ENCODE measurements at places on chromosomes 6 and 20.

DNA sequence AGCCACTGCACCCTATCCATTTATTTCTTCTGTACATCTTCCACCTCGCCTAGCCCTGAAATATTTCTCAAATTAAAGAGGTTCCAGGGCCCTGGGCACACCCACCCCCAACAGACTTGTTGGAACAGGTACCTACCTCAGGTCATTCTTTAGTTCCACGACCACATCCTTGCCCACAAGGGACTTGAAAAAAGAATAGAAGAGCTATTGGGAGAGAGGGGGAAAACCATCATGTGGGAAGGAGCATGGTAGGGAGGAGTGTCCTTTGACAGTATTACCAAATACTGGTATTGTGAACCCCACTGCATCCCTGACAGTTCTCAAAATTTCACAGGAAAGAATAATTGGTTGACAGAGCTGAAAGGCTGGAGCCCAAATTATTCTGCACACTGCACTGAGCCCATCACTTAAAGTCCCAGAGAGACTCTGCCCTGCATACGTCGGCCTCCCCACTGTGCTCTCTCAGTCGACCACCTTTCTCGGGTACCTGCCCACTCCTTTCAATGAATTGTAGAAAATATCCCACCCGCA is 762 bp downstream of the LSM2 start:
- DNase-seq = no peak

GRCh38 chr6:169788809-169789145 is 37.4 kb downstream of the ERMARD start:
- DNase-seq = no peak

- DNase-seq = no peak
These were observed 21.7 kb downstream of the TGM6 start for GRCh38 chr20:2402271-2402980.

- DNase-seq = no peak
These were observed 78.2 kb upstream of the PTPRK start for GRCh38 chr6:128598571-128598970.

DNA sequence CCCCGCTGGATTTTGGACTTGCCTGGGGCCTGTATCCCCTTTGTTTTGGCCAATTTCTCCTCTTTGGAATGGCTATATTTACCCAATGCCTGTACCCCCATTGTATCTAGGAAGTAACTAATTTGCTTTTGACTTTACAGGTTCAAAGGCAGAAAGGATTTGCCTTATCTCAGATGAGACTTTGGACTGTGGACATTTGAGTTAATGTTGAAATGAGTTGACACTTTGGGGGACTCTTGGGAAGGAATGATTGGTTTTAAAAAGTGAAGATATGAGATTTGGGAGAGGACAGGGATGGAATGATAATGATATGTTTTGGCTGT is 1220.3 kb upstream of the CITED2 start:
- DNase-seq = no peak

GRCh38 chr6:71533939-71534379 is 245.3 kb downstream of the OGFRL1 start:
- DNase-seq = no peak

DNA sequence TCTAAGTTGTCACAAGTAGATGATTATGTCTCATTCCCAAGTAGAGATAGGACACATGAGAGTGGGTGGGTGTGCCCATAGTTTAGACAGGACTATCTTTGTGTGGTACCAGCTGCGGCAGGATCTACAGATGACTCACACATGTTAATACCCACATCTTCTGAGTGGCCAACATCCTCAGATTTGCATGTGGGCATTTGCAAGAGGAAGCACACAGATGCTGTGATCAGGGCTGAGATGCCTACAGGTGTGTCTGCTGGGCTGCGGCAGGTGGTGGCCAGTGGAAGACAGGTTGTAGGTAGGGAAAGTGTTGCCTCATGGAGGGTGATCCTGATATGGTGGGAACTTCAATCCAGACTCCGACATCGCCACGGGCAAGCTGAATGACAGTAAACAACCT is 50.8 kb downstream of the UTRN start:
- no peak for DNase-seq

- DNase-seq = no peak
These were observed 15.4 kb downstream of the SPINT3 start for GRCh38 chr20:45500022-45500421.

DNA sequence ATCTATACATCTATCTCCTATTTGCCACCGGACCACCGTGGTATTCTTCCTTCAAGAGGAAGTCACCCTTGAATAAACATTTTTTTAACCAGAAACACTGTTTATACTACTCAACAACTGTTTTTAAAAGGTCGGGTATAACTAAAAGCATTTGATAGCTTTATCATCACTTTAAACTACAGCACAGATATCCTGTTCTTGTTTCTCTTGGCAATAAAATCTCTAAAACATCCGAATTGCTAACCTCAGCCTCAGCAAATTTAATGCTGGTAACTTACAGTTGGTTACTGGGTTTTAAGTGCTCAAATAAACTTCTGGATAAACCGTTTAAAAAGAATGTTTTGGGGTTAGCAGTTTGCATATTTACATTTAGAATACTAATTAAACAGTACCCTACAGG is 20.4 kb downstream of the ZUP1 start:
- DNase-seq = no peak

- no peak for DNase-seq
These were observed 70.8 kb downstream of the EYA2 start for GRCh38 chr20:46965477-46965876.

DNA sequence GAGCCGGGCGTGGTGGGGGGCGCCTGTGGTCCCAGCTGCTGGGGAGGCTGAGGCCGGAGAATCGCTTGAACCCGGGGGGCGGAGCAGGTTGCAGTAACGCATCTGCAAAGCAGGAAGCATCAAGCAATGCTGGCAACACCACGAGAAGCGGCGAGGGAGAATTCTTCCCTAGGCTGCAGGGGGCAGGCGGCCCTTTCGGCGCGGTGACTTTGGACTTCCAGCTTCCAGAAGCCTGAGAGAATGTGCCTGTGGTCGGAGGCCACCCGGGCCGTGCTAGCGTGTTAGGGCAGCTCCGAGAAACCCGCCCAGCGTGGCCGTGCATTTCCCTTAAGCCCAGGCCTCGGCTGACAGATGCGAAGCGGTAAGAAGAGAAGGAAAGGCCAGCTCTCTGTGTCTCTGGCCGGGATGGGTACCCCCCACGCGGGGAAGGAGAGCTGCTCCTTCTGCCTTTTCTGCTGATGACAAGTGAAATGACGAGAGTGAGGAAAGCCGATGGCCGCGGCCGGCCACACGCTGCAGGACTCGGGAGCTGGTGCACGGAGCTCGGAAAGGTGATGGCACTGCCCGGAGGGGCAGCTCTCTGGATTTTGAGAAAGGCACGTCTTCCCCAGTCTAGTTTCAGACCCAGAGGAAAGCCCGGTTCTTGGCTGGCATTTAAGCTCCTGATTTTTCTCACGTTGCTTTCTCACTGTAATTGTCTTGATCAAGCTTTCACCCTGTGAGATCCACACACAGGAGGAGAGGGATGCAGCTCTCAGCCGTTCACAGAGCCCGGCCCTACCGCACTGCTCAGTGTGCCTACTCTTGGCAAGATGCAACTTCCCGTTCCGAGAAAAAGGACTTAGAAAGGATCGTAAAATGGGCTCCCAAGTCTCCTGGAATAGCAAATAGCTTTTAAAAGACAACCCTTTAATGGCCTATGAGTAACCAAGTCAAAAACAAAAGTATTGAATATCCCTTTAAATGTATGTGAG is 68.3 kb upstream of the EXOC2 start:
- no peak for DNase-seq

GRCh38 chr6:153976921-153977693 is 61.9 kb upstream of the OPRM1 start:
- no peak for DNase-seq

GRCh38 chr20:7375905-7376304 is 564.4 kb downstream of the HAO1 start:
- no peak for DNase-seq

- DNase-seq = no peak
These were observed 94.6 kb downstream of the LRRC1 start for GRCh38 chr6:53889365-53889764.

DNA sequence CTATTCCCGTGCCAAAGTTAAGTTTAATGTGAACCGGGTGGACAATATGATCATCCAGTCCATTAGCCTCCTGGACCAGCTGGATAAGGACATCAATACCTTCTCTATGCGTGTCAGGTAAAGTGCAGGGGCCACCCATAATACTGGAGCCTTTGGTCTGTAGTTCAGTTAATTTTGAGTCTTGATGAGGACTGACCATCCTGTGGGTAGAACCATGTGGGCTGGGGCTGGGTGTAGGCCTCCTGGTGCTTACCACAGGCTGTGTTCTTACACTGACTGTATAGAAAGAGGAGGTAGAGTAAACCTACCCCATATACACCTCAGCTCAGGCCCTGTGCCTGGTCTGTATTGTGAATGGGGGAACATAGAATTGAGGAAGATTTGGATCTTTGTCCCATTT is 2.4 kb downstream of the NOP56 start:
- DNase-seq = no peak

DNA sequence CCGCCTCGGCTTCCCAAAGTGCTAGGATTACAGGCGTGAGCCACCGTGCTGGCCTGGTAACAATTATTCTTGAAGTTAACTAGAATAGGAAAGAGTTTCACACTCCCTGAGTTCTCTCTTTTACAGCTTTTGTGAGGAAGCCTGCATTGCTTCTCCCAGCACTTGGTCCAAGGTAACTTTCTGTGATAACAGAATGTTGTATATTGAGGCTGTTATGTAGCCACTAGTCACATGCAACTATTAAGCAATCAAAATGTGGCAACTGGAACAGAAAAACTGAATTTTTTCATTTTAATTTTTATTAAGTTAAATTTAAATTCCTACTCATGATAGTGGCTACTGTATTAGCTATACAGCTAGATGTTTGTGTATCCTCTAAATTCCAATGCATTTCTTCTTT is 2.5 kb downstream of the TRIM38 start:
- no peak for DNase-seq

GRCh38 chr6:96151707-96152106 is 135.9 kb downstream of the FUT9 start:
- no peak for DNase-seq

GRCh38 chr20:58669287-58670006 is 18.4 kb downstream of the STX16 start:
- no peak for DNase-seq

DNA sequence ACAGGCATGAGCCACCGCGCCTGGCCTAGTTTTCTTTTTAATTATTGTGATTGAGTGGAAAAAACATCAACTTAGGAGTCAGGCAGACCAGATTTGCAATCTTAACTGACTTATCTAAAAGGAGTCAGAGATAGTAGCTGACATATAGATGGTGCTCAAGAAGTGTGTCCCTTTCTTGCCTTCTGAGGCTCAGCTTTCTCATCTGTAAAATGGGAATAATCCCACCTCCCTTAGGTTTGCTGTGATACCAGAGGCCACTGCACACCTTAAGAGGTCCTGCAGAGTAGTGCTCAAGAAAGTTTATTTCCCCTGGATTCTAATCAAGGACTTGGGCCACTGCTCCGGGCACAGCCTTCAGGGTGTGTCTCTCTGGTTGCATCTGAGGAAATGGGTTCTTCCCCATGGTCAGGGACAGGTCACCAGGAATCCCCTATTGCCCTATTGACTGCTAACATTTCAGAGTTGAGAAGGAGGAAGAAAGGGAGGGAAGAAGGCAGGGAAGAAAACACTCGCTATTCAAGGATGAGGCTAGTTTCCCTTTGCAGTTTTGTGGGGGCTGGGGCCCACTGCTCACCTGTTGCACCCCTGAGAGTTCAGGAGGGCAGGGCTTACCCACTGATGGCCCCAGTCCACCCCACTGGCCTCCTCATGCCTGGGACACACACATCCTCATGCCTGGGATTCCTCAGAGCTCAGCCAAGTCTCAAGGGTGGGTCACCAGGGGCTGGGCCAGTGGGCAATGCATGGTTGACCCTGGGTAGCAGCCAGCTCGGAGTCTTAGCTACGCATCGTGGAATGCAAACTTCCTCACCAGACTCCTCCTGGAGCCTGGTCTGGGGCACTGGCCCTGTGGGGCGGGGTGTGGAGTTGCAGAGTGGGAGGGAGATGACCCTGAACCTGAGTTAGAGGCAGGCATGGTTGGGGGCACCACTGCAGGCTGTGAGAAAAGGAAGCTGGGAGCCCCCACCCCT is 21.2 kb downstream of the C6orf132 start:
- DNase-seq = no peak

- no peak for DNase-seq
These were observed 67.7 kb upstream of the LRFN2 start for GRCh38 chr6:40654828-40655227.

DNA sequence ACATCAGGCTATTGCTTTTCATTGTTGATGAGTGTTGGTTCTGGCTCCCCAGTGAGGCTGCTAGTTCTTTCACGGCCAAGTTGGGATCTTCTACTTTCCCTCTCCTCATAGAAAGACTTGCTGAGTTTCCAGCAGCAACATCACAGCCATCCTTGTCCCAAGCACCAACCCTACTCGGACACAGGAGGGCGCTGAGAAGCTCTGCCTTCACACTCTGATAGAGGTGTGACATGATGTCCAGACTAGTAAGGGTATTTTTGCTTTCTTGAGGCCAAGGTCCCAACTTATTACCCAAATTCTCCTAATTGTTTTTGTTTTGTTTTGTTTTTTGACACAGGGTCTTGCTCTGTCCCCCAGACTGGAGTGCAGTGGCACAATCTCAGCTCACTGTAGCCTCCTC is 3.0 kb upstream of the GCM1 start:
- no peak for DNase-seq

DNA sequence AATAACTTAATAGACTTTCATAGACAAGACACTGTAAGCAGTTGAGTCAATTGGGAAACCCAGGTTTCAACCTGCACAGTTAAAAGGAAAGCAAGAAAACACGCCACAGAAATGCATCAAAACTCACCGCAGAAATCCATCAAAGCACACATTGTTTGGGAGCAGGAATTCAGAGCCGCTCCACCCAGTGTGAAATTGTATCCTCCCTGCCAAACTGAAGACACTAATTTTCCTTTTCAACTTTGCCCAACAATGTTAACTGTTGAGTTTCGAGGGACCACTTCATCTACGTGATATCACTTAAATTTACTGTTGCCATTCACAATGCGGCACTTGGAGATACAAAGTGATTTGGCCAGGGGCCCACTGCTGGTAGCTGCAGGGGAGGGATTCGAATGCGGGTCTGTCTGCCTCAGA is 92.7 kb downstream of the DACT2 start:
- DNase-seq = no peak

GRCh38 chr6:47235964-47236760 is 73.5 kb downstream of the TNFRSF21 start:
- no peak for DNase-seq

DNA sequence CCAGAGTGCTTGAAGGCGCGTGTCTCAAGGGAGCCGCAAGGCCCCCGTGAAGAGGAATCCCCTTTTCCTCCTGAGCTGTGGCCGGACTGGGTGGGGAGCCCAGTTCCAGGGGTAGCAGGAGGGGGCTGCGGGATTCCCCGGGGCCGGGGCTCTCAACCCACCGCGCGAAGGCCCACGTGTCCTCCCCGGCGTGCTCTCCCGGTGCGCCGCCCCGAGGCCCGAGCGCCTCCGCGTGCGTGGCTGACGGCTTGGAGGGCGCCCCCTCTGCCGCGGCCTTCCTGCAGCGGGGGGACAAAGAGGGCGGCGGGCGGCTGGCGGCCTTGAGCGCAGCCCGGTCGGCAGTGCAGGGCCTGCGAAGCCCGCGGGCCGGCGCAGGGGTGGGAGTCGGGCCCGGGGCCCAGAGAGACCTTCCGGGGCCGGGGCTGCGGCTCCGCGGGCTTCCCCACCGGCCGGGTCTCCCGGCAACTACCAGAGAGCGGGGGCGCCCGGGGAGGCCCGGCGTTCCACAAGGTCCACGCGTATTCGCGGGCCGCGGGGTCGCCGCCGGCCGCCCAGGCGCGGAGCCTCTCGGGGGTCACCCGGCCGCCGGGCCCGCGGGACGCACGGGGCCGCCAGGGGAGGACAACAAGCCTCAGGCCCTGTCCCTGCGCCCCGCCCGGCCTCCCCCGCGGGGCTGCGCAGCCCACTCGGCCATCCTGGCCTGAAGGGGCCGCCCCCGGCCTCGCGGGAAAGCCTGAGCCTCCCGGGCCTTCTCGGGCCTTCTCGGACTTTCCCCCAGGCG is at the start of gene FAM217A:
TSS of gene FAM217A (minus strand) at position 447 of the 781 bp plus-strand sequence. CDS start 1,723 bp downstream, outside the sequence.
- DNase-seq = no peak

All from activated T-cell treated with anti-CD3 and anti-CD28 coated beads for 1 hour (primary cell).